ENCODE measurements at places on chromosomes 5 and 9.

DNA sequence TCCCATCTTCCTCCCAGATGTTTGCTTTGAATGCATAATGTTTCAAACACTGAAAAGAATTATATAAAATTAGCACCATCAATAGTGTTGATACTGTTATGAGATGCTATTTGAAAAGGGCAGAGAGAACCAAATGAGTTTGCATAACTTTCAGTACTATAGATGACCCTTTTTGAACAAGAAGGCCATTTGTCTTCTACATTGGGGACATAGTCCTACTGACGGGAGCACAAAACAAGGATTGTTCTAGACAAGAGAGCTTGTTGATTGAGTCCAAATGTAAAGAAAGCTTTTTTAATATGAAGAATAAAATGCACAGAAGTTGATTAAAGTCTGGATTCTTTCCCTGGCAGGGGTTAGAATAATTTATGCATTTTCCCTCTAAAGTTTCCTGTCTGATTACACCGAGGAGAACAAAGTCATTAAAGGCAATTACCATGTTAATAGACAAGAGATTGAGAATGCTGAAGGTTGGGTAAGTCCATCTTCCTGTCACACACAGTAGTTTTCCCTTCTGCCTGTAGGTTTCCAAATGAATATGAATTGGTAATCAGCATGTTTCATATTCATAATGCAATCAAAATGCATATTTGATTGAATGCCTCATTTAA, 32.8 kb upstream of the ADCY2 start:
- no peak for DNase-seq

GRCh38 chr5:77272206-77272605, 61.7 kb downstream of the PDE8B start:
- no peak for DNase-seq

DNA sequence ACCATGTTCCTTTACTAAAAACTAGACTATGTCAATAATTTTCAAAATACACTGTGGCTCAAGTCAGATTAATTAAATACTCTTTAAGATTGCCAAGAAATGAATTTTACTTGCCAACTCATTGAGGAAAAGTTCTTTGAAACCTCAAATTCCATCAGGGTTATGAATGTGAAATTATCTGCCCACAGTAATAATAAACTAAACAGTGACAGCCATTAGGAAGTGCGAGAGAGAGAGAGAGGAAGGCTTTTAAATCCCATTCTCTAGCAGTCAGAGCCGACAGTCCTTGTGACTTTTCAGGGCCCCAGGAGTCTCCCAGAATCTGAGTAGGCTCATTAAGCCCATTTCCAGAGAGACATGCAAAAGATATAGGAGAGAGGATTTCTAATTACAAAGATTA, 236.1 kb downstream of the MARCHF11 start:
- DNase-seq, result no peak

GRCh38 chr9:94950579-94951323, 224.3 kb downstream of the AOPEP start:
- no peak for DNase-seq

- no peak for DNase-seq
Measured at GRCh38 chr9:127393645-127394044, 3.3 kb upstream of the SLC2A8 start.

DNA sequence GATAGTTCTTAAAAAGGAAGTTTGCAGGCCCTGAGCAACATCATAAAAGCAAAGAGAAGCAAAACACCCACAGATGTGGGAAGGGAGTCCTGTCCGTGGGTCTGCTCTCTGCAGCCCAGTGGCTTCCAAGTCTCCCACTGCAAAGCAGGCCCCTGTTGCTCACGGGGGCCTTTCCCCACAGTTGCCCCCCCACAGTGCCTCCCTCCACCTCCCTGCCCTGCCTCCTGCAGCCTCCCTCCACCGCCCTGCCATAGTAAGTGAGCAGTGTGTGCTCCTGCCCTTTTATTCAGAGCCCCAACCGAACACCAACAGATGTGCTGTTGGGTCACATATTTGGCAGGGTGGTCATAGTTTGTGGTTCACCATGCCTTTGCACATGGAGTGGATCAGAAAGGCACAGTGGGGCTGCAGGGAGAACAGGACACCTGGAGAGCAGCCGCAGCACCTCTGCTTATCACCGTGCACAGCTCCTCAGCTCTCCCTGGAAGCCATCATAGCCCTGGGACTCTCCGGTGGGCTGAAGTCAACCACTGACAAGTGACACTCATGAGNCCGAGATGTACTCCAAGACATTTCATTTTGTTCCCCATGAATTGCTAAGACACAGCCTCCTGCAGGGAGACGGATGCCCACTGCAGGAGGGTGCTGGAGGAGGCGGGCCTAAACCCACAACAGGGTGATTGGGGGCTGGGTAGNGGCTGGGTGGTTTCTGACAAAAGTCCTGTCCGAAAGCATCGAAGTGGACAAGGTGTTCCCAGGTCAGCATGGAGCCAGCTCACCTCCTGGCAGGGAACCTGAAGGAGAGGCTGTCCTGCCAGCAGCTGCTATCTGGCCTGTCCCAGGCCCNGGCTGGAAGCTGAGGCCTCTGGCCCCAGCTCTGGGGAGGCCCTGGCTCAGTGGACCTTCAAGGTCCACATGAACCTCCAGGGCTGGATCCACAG, 278.9 kb downstream of the GADD45G start:
- no peak for DNase-seq

- DNase-seq, result no peak
Measured at GRCh38 chr9:88436379-88436778, 48.1 kb downstream of the SPIN1 start.

DNA sequence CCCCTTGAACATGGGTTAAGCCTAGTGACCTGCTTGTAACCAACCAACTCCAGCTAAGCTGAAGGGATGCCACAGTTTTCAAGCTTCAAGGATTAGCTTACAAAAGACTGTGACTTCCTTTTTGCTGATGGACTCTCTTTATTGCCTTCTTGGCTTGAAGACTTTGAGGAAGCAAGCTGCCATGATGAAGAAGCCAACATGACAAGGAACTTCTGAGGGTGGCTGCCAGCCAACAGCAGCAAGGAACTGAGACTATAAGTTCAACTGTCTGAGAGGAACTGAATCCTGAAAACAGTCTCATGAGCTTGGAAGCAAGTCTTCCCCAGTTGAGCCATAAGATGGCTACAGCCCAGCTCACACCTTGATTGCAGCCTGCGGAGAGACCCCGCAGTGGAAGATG, 116.1 kb upstream of the TAF11L2 start:
- DNase-seq, result no peak

- DNase-seq, result no peak
Measured at GRCh38 chr5:148912714-148913398, 86.4 kb downstream of the ADRB2 start.

- no peak for DNase-seq
Measured at GRCh38 chr9:104923740-104924139, 4.2 kb downstream of the ABCA1 start.

GRCh38 chr5:151469992-151470391, 22.6 kb downstream of the SLC36A1 start:
- no peak for DNase-seq

- DNase-seq, result no peak
Measured at GRCh38 chr5:77960305-77960704, 184.2 kb upstream of the TBCA start.

DNA sequence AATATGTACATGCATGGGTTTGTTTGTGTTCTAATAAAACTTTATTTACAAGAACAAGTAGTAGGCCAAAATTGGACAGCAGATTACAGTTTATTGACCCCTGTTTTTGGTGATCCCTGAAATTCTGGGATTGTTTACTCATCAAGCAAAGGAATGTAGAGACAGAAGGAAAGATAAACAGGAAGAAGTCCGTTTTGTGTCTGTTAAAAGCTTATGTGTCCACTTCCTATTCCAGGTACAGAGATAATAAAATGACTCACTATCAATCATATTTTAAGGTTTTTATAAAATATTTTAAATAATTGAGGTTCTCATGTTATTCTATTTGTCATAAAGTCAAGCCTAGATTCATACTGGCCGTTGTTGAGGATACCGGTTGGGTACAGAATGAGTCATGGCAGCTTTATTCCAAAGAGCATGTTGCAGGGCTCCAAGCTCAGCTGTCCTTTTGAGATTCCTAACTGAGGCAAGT, 214.9 kb upstream of the DAB2 start:
- no peak for DNase-seq

DNA sequence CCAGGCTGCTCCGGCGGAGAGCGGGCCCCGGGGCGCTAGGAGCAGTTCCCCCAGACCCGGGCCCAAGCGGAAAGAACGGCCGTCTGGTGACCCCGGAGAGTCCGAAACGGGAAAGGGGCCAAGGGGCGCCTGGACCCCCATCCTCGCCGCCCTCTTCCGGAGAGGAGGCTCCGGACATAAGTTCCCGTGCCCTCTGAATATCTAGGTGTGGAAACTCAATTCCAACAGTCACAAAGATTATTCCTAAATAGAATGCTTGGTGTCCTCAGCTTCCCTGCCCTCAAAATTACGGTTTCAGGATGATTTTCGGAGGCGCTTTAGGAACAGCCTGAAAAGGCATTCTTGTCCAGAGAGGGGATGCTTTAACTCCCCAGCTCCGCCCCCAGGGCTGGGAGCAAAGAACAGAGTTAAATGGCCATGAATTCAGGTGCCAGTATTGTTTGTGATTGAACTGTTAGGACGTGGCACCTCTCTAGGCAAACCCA, 681 bp upstream of the LHFPL2 start:
- no peak for DNase-seq

DNA sequence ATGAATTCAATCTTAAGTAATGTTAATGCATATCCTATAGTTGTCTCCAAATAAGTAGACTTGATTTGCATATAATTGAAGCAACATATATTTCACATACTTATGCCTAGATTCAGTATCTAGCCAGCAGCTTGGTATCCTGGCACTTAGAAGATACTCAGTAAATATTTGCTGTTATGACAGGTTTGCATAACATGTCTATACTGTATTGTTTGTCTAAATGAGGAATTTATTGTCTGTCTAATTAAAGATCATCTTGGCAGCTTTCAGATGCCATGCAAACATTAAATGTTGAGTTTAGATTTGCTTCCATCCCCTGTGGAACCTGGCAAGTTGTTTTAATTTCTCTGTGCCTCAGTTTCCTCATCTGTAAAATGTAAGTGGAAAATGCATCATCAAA, 9.4 kb downstream of the IQGAP2 start:
- DNase-seq, result no peak

GRCh38 chr5:180390441-180391190, 37.5 kb upstream of the GFPT2 start:
- no peak for DNase-seq

DNA sequence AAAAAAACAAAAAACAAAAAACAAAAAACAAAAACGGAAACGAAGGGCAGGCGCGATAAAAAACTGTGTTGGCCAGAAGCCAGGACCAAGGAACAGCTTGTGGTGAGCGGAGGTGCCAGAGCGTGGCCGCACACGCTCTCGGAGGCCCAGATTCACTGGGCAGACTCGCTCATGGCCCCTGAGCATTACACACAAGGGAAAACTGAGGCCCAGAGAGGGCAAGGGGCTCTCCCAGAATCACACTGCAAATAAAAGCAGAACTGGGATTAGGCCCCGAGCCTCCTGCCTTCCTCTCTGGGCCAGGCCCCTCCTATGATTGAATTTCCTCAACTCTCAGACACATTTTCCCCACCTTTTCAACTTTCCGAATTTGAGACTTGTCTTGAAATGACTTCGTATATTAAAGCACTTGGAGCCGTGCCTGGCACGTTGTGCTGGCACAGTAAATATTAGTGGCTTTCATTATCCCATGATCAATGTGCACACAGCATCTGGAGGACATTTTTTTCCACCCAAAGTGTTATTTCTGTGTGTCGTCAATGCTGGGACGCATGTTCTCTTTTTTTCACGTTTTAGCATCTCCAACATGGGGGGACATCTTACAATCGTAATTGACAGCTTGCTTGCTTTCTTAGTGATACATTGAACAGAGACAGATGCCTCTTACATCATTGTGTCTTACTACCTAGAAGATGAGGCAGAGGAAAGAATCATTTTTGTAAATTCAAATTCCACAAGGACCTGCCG, 7.4 kb downstream of the FIBCD1 start:
- no peak for DNase-seq

- DNase-seq, result no peak
Measured at GRCh38 chr9:108803428-108804065, 52.2 kb downstream of the ACTL7B start.

DNA sequence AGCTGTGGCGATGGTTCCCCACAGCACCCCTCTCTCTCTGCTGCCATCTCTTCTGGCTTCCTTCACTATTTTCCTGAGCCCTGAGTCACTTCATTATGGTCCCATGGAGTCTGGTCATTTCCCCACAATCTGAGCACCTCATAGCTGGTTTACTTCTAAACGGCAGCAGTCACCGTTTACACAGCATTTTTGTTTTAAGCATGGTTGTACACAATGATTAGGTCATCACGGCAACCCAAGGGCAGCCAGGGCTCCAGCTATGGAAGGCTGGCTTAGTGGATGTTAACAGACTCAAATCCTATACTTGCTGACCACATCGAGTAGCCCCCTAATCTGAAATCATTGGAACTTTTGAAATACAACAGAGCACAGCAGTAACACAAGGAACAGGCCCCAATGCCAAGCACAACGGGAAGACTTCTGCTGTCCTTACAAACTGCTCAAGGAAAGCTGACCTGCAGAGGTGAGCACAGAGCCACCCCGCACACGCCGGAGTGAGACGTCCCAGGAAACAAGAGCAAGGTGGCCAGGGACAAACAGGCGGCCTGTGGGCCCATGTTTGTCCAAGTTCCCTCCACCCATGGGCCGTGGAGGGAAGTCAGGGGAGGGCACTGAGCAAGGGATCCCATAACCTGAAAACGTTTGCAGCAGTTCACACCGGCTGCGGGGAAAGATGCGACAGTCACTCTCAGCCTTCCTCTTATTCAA, 22.9 kb downstream of the CAMSAP1 start:
- no peak for DNase-seq

GRCh38 chr5:106121972-106122605, 1548.6 kb downstream of the EFNA5 start:
- no peak for DNase-seq

DNA sequence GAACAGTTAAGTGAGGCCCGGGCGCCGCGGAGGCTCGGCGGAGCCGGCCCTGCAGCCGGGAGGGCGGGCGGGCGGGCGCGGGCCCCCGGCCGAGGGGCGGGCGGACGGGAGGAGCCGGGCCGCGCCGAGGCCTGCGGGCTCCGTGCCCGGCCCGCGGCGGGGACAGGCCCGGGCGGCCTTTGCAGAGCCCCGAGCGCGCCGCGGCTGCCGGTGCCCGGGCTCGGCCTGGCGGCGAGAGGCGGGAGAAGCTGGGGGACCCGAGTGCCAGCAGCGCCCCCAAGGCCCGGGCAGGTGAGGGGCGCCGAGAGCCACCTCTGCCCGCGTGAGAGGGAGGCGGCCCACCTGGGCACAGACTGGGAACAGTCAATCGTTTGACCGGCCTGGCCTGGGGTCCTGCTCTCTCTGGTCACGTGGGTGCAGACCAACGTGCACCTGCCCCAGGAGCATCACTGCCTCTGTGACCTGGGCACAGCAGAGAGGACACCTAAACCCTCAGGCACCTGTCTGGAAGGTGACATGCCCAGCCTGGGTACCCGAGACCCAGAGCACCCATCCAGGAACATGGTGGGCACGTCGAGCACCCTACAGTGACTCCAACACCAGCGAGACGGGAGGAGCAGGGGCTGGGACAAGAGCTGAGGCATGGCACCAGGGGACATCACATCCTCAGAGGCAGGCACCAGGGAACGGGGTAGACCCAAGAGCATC, 531 bp downstream of the MVB12B start:
- no peak for DNase-seq

- no peak for DNase-seq
Measured at GRCh38 chr5:96203761-96204160, 229.3 kb downstream of the PCSK1 start.
